ENCODE measurements at places on chromosomes 13 and 19.

GRCh38 chr19:33032218-33032781, 32.4 kb downstream of the RHPN2 start:
- no peak for DNase-seq

- DNase-seq: no peak
Observed at GRCh38 chr13:101903890-101904289, 451.4 kb downstream of the ITGBL1 start.

DNA sequence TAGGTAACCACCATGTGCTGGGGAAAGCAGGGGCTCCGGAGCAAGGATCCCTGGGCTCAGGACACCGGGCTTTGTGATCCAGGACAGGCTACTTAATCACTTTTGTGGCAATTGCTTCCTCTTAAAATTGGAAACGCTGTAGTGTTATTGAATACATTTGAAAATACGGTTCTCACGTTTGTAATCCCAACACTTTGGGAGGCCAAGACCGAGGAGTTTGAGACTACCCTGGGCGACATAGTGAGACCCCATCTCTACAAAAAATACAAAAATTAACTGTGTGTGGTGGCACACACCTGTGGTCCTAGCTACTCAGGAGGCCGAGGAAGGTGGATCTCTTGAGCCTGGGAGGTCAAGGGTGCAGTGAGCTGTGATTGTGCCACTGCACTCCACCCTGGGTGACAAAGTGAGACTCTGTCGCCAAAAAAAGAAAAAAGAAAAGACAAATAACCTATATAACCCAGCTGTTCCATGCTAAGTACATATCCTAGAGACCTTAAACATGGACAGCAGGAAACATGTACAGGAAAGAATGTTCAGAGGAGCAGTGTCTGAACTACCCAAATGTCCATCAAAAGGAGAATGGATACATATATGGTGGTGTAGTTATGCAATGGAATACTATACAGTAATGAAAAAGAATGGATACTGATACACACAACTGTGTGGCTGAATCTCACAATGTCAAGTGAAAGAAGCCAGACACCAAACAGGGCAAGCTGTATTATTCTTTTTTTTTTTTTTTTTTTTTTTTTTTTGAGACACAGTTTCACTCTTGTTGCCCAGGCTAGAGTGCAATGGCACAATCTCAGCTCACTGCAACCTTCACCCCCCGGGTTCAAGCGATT, 622 bp upstream of the PRODH2 start:
- no peak for DNase-seq

GRCh38 chr13:110289661-110290060, 17.3 kb downstream of the COL4A1 start:
- no peak for DNase-seq

- DNase-seq: no peak
Observed at GRCh38 chr13:106594980-106595379, 27.0 kb upstream of the ARGLU1 start.

GRCh38 chr19:33231511-33231910, 5.9 kb upstream of the SLC7A10 start:
- no peak for DNase-seq

DNA sequence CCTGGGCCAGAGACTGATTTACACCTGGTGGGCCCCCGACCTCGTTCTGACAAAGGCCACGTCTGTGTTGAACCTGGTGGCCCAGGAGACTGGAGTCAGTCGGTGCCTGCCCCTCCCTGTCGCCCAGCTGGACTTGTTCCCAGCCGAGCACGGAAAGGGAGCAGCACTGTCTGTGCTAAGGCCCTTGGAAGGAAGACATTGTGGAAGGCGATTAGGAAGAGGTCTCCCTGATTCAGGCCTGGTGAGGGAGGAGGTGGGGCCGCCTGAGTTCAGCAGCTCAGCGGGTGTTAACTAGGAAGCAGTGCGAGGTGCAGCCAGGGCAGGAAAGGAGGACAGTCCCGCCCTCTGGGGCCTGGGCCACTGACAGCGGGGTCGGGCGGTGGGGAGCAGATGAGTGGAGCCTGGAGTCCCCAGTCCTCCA, 64.7 kb downstream of the GPR12 start:
- no peak for DNase-seq

DNA sequence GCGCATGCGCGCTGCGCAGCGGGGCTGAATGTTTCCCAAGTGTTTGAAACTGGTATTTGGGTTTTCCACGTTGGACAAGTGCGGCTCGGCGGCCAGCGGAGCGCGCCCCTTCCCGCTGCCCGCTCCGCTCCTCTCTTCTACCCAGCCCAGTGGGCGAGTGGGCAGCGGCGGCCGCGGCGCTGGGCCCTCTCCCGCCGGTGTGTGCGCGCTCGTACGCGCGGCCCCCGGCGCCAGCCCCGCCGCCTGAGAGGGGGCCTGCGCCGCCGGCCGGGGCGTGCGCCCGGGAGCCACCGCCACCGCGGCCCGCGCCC, at the start of gene ING1:
ING1 (plus strand) TSS at position 59 of the 311 bp plus-strand sequence. CDS start 450 bp downstream, outside the sequence.
- DNase-seq: no peak

GRCh38 chr13:75224053-75224742, 257.8 kb downstream of the TBC1D4 start:
- no peak for DNase-seq

- no peak for DNase-seq
Observed at GRCh38 chr19:2722541-2723344, 1.6 kb upstream of the DIRAS1 start.

GRCh38 chr13:100811024-100811865, 136.7 kb upstream of the TMTC4 start:
- no peak for DNase-seq

DNA sequence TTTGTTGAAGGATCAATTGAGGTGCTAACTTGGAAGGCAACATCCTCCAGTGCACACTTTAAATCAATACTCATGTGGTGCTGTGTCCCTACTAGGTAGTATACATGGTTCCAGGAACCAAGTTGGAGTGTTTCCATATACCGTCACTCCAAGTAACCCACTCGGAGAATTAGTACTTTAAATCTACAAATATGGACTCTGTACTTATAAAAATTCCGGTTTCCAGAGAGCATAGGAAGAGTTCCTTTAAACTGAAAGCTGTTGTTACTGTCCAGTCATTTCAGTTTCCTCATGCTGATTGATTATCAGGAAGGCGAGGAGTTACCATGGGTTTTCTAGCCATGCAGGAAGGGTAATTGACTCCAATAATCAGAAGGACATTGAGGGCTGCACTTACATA, 7.2 kb downstream of the CPB2 start:
- no peak for DNase-seq

- DNase-seq: no peak
Observed at GRCh38 chr19:18896421-18896841, 473 bp upstream of the CERS1 start.

DNA sequence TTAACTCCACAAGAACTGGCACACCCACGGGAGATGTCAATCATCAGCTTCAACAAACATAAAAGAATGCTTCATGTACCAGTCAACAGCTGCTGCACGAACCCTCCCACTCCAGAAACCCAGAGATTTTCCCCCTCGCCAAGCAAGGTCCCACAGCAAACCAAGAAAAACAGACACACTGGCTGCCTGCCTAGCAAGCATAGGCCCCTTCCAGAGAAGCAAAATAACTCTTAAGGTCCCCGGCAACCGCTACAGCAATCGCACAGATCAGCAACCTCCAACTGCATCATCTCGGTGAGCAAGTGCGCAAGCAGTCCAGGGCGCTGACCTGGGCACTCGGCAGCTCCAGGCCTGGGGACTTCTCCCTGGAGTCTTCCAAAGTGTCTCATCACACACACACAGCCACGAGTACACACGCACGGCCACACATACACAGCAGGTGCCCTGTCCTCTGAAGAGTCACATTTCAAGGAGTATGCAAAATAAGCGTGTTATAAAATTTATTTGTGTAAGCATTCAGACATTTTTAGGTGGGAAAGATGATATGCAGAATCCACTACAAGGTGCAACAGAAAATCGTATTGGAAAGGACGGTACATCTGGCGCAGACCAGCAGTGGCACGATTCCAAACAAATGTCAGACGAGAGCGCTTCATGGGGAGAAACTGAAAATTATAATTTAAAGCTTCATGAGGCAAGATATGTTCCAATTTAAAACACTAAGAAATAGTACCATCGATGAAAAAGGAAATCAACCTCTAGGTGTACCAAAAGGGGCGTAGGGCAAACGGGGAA, 125.0 kb downstream of the STK24 start:
- DNase-seq: no peak

DNA sequence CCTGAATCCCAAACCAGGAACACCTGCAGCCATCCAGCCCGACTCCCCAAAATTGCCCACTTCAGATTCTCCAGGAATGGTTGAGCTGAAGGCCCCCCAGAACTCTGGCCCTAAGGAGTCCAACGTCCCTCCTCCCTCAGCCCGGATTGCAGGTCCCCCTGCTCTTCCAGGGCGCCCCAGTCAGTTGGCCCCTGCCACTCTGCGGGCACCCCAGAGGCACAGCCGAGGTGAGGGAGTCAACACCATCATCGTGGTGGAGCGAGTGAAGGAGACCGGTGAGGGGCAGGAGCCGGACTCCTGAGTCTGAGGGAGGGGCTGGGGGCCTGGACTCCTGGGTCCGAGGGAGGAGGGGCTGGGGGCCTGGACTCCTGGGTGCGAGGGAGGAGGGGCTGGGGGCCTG, 2.2 kb downstream of the GFY start:
- no peak for DNase-seq

DNA sequence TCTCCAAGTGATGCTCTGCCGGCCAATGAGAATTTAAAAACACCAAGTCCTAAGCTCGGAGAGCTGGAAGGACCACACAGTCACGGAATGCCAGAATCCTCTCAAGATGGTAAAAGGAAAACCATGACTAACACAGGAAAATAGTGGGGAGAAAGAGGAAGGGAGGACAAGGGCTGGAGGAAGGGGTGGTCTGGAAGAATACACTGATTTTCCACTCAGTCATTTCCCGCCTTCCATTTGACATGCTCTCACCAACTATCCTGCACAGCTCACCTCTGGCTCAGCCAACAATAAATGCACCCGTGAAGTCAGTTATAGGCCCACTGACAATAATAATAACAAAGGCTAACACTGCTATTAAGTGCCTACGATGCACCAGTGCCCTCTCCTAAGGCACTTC, 31.5 kb downstream of the SLC7A1 start:
- no peak for DNase-seq

GRCh38 chr13:61812286-61812685, 396.6 kb upstream of the PCDH20 start:
- DNase-seq: no peak

GRCh38 chr19:43651758-43652545, 12.3 kb upstream of the CADM4 start:
- DNase-seq: no peak

GRCh38 chr19:19111967-19112580, 26.2 kb downstream of the TMEM161A start:
- DNase-seq: no peak

DNA sequence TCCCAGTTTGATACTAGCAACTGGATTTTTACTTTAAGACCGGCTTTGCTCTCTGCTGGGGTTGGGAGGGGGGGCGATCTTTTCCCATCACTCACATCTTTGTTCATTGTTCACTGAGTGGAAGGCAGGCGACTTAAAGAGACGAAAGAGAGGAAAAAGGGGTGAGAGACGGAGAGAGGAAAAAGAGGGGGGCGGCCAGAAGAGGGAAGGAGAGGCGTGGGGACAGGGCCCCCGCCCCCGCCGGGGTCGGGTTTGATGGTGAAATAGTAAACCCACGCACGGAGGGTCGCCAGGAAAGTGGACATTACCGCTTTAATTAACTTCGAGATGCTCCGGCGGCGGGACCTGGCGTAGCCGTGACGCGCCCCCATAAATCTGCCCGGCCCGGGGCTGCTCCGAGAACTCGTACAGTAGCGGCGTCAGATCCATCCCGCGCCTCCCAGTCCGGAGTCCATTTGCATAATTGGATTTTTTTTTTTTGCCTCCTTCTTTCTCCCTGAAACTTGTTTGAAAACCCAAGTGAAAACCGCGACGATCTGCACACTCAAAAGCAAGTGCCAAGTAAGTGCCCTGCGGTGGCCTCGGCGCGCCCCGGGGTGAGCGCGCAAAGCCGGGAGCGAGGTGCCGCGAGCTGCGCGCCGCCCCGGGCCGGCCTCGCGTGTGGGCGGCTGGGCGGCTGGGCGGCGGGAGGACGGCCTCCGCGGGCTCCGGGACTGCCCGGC, 143.9 kb upstream of the ZNF536 start:
- DNase-seq: no peak

- no peak for DNase-seq
Observed at GRCh38 chr19:11566164-11566563, 7.1 kb upstream of the ELOF1 start.

GRCh38 chr19:39970425-39970674, 615 bp upstream of the PSMC4 start:
- no peak for DNase-seq

- DNase-seq: no peak
Observed at GRCh38 chr19:15021286-15022007, 27.8 kb upstream of the CASP14 start.

- DNase-seq: peak; percentile 99
Observed at GRCh38 chr19:46303691-46304397, 7.0 kb downstream of the HIF3A start.

- DNase-seq: no peak
Observed at GRCh38 chr13:35309706-35310105, 166.8 kb downstream of the MAB21L1 start.

GRCh38 chr19:6248844-6249243, 30.9 kb downstream of the MLLT1 start:
- DNase-seq: no peak

GRCh38 chr13:111413407-111414187, 93.2 kb downstream of the TEX29 start:
- no peak for DNase-seq

DNA sequence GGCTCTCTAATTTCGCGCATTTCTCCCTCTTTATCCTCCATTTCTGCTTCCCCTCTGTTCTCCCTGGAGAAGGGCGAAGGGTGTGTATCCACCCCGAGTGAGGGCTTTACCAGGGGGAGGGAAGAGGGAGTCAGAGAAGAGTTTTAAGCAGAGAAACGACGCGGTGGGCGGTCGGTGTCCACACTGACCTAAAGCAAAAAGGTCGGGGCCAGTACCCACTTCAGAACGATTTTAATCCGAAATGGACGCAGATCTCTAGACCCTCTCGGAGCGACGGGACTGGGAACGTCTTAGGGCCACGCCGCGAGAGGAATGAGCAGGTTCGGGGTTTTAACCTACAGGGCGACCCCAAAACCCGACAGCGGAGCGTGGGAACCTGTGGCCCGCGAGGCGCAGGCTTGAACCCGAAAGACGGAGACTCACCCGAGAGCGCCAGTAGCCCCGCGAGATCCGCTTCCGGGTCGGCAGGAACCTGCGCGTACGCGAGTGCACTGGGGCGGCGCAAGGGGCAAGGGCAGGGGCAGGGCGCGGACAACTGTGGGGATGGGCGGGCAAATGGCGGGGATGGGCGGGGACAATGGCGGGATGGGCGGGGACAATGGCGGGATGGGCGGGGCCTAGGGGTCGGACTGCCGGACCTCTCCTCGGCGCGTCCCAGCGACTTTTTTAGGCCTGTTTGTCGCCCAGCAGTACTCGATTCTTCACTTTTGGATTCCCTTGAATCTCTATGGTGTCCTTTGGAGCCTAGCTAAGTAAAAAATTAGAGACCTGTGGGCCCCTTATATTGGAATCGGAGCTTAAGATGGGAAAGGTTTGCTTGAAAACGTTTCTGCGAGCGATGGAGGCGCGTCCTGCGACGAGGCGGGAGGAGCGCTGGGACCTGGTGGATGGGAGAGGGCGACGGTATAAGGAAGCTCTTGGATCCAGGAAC, at the start of gene ZNF677:
ZNF677 (minus strand) TSS at position 463 of the 931 bp plus-strand sequence. CDS start 3,323 bp downstream, outside the sequence.
- DNase-seq: peak; percentile 64
